ENCODE measurements at places on chromosomes 12 and 14.

DNA sequence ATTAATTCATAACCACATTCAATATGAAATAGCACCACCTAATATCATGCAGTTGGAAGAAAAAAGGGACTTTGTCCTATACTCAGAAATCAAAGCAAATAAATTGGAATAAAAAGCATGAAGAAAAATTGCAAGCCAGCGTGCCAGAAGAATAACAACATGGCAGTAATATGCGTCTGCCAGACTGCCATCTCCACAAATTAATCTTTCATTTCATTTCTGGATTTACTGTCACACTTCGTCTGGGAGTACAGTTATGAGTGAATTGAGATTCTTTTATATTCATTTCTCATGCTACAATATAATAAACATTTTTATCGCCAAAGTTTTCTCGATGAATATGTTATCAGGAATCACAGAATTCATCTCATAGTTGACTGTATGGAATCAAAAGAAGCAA, 1327.7 kb upstream of the SEL1L start:
- no peak for DNase-seq

- no peak for DNase-seq
Measured at GRCh38 chr14:75579882-75580281, 1.5 kb downstream of the FLVCR2 start.

DNA sequence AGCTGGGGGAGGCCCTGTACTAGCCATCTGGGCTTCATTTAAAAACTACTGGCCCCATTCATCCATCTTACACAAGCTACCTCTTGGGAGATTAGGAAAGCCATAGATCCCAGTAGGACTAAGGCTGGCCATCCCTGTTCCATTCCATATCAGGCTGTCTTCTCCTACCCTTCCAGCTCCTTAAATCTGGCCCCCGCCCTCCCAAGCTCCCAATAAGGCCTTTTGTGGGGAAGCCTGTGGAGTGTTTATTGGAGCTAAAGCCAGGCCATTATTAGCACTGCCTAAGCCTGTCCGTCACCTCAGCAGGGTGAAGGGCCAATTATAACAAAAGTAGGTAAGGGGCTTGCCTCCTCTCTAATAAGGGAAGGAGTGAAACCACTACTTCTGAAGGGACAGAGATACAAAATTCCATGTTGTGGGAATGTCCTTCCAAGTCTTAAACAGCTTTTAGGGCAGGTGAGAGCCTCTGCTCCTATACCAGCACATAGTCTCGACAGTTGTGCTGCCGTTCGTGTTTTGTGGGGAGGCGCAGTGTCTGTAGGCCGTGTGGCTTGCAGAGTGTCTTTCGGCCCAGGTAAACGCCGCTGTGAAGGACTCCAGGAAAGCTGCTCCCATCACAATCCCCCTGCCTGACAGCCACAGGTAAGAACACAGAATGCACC, 3.7 kb downstream of the MYL6 start:
- DNase-seq = no peak

GRCh38 chr12:7959701-7960121, 23.7 kb upstream of the SLC2A3 start:
- peak; percentile 56 for DNase-seq
